T-helper 2 cell (primary cell): ENCODE measurements at places on chromosomes 7 and 10.

DNA sequence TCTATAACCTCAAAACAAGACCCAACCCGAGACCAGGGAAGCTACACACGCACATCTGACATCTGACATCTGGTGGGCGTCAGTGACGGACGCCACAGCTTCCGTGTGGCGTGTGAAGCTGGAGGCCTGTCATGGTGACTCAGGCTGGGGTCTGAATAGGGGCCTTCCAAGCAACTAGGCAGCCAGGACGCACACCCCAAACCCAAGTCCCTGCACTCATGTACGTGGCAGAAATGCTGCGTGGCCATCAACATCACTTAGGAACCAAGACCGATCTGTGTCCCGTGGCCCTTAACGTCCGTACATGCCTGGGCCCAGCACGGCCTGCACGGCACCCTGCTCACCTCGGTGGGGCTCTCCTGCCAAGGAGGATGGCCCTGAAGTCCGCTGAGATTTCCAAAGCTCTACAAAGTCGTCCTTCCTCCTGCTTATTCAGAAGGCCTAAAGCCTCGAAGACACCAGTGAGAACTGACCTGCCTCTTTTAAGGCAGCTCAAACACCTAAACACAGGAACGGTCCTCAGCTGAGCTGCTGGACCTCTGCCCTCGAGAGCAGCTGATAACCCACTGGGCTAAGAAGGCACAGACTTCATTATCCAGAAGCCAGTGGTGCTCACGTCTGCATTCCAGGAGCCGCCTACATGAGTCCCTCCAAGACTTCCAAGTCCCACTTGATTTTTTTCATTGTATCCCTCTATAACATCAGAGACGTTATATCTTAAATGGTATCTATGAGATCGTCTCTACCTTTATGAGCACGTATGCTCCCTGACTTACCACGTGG, 82.5 kb downstream of the DIP2C start:
- DNase-seq: no peak

DNA sequence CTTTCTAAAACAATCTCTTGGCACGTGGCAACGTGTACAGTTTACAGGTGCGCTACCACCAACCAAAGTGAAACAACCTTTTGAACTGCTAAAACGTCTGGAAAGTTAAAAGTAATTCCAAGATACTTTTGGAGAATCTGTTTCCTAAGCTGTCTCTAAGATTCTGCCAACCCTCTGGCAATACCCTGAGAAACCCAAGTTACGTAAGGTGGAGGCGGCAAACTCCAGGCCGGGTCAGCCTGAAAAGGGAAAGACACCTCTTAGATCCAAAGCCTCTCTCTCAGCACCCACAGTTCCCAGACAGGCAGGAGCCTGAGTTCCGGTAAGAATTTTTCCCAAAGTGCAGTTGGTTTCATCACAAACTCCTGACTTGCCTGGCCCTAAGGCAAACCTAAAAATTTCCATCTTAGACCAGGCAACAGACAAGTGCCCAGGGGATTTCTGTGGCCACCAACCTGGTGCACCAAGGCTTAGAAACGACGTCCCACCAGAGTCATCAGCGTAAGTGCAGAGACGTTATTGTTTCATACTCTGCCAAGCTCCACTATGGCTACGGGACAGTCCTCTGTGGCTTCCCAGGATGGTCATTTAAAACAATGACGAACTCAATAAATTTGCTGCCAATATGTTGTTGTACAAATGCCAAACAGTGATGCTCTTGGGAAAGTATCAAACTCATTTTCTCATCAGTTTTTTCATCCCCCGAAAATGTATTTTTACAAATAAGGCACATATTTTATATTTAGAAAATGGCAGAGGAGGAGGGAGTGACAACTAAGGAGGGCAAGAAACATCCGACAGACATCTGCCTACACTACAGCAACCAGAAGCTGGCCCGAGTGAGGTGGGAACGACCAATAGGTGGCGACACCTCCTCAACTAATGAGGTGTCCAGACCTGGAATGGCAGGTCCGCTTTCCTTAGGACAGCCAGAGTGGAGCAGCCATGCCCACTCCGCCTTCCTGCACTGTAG, 205.8 kb upstream of the FRMD4A start:
- peak; percentile 40 for DNase-seq

GRCh38 chr10:28520346-28520745, 12.6 kb upstream of the WAC start:
- no peak for DNase-seq

DNA sequence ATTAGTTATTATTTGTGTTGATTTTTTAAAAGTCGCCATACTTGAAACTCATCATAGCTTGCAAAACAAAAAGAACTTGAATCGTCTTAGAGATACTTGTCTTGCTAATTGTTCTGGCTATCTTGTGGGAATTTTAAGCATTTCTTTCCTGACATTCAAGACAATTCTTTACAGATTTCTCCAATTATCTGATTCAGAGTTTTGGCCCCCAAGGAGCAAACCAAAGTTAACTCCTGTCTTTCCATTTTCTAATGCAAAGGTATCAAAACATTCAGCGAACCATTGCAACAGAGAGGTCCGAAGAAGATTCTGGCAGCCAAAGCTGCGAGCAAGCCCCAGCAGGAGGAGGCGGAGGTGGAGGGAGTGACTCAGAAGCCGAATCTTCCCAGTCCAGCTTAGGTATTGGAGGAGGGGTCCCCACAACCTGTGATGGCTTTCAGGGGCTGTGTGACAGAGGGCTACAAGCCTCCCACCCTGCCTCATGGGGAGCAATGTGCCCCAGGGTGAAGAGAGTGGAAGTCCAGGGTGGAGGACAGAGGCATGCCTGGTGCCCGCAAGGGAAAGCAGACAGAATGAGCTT, 119.4 kb upstream of the STK17A start:
- DNase-seq: no peak

DNA sequence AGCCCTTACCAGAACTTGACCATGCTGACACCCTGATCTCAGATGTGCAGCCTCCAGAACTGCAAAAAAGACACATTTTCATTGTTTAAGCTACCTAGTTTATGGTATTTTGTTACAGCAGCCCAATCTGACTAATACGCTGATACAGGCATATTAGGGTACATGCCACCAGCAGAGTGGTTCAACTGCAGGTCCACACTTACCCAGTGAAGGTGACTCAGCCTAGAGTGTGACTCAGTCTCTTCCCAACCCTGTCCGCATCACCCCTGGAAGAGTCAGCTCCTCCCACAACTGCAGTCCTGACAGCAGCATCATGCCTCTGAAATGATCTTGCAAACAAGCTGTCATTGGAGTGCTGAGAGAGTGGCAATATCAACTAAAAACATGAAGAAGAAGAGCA, 30.8 kb upstream of the GOT1 start:
- DNase-seq: no peak

DNA sequence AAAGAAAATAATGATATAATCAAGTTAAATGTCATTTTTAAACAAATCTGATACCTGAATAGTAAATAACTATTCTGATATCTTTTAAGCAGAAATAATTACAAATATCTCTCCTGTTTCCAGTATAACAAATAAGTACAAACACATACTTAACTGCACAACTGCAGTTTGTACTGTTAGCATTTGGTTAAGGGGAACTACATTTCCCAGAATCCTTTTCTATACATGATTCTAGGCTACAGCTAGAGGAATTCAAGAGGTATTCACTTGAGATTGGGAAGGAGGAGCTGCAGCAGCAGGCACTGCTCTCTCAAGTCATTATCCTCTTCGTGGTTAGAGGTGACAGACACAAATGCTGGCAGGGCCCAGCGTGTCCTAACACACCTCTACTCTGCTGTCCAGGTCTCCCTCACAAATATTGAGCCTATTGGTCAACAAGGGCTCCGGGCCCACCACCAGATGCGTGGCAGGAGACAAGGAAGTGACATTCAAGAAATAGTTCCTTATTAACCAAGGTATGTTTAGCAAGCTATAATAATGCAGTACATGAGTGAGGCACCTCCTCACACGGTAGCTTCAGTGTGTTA, 255.1 kb upstream of the MKLN1 start:
- no peak for DNase-seq

DNA sequence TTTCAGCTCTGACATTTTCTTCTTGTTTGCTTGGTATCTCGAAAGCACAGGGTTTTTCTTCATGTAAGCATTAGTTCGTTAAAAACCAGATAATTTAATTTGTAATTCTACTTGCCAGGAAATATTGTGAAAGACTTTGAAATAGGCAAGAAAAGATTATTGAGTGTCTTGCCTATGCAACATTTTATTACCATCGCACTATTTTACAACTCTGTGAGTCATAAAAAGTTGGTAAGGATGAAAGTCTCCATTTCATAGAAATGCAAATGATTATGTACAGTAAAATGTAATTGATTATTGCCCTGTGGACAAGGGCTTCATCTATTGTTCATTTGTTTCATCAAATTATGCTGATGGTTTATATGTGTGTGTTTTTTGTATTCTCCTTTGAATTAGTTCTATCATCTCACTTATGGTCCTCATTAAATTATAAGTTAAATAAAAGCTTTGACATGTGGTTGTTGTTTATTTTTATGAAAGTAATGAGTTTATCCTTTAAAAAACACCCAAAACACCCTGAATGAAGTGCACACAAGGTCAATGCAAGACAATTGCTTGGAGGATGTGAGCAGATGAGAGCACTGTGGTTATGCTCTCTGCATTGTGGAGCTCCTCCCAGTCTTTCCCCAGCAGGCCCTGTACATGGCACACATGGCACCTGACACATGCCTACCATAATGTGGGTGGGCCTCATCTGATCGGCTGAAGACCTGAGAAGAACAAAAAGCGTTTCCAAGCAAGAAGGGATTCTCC, 230.8 kb downstream of the CXCL12 start:
- no peak for DNase-seq

DNA sequence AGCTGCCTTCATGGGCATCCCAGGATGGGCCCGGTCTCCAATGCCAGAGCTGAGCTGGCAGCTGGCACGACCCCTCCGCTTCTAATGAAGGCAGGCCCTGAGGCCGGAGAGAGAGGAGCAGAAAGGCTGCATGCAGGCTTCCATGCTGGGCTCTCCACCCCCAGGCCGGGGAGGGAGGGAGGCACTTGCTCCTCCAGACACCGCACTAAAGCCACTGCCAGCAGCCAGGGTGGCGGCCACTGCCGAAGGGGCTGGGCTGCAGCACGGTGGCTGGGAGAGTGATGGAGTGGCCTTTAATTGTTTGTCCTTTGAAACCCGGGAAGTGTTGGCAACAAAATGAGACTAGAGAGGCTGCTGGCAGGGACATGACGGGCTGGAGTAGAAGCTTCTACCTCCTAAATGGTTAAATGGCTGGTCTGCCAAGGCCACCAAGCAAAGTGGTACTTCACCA, 236.5 kb downstream of the SKAP2 start:
- no peak for DNase-seq

DNA sequence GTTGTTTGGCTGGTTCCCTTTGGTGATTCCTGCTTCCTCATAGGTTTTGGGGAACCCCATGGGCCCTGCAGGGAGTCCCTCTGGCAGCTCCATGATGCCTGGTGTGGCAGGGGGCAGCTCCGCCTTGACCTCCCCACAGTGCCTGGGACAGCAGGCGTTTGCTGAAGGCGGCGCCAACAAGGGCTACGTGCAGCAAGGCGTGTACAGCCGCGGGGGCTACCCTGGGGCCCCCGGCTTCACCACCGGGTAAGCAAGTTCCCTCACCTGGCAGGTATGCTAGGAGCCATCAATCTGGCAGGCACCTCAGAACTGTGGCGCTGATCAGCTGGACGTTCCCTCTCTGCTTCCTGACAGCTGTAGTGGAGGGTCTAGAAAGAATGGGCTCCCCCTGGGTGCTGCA, 8.3 kb downstream of the ZMIZ2 start:
- DNase-seq: no peak

DNA sequence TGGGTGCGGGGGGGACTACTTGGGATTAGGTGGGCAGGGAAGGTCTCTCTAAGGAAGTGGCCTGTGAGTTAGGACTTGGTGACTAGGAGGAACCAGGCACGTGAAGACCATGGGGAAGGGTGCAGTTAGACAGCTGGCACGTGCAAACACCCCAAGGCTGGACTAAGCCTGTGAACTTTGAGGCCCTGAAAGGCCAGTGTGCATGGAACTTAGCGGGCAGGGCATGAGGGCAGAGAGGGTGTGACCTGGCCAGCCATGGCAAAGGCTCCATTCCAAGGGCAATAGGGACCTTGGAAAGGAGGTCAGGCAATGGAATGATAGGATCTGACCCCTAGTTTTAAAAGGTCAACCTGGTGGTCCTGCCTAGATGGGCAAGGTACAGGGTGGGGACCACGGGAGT, 158.4 kb upstream of the PCBD1 start:
- DNase-seq: no peak

DNA sequence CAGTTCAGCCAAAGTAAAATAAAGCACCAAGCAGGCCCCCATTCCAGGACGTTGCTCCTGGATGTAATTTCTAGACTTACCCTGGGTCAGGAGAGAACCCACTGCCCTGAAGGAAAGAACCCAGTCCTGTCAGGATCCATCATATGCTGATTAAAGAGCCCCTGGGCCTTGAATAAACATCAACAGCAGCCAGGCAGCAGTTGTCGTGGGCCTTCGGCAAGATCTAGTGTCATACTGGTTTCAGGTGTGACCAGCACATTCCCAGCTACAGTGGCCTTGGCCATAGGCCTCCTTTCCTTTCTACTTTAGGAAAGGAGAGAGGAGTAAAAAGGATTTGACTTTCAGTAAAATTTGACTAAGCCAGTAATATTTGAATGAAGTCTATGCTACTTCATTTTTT, 289.1 kb upstream of the CACNA2D1 start:
- no peak for DNase-seq

DNA sequence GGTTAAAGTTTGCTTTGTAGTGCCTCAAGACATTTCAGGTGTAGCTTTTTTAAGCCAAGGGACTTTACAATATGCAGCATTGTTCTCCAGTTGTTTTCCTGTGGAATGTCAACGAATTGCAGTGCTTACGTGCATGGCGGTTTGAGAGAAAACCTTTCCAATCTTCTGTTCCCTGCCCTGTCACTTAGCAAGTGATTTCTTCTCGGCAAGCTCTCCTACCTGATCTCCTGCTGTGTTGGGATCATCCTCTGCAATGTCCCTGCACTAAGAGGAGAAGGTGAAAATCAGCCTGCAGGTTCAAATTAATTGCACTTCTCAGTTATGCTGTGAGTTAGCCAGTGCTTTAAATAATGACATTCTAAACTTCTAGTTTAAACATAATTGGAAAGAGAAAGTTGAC, 197.6 kb upstream of the FZD1 start:
- DNase-seq: no peak

- DNase-seq: no peak
Observed at GRCh38 chr7:47293884-47294555, 287.9 kb downstream of the TNS3 start.

- DNase-seq: no peak
Observed at GRCh38 chr10:30639946-30640786, 10.6 kb upstream of the LYZL2 start.

- DNase-seq: no peak
Observed at GRCh38 chr7:1675036-1675671, 5.1 kb downstream of the ELFN1 start.

GRCh38 chr7:116911801-116912200, 41.5 kb upstream of the ST7 start:
- DNase-seq: no peak

GRCh38 chr10:103276896-103277712, at the start of gene INA:
TSS of gene INA (plus strand) at chr10:103277138. CDS start at chr10:103277212, 74 bp downstream.
- no peak for DNase-seq

GRCh38 chr10:113088194-113088593, 138.1 kb downstream of the TCF7L2 start:
- no peak for DNase-seq

GRCh38 chr7:73688288-73688687, 4.9 kb downstream of the BUD23 start:
- DNase-seq: no peak
